ENCODE measurements at places on chromosomes 5 and 9.

GRCh38 chr9:90814355-90814754 lies 12.7 kb downstream of the SYK start:
- no peak for DNase-seq

DNA sequence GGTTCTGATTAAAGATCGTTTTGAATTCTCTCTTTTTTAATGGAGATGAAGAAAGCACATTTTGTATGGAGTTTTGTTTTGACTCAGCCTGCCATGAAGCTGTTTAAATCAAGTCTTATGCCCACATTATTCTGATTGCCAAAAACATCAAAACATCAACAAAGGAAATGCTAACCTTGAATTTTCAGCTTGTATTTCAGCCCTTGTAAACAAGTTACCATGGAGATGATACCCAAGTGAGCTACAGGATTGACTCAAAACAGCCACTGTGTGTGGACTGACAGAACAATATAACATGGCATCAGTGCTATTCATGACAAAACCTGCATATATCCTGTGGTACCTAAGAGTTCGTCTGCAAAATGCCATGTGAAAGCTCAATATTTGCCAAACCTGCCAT lies 1581.0 kb downstream of the MAT2B start:
- no peak for DNase-seq

DNA sequence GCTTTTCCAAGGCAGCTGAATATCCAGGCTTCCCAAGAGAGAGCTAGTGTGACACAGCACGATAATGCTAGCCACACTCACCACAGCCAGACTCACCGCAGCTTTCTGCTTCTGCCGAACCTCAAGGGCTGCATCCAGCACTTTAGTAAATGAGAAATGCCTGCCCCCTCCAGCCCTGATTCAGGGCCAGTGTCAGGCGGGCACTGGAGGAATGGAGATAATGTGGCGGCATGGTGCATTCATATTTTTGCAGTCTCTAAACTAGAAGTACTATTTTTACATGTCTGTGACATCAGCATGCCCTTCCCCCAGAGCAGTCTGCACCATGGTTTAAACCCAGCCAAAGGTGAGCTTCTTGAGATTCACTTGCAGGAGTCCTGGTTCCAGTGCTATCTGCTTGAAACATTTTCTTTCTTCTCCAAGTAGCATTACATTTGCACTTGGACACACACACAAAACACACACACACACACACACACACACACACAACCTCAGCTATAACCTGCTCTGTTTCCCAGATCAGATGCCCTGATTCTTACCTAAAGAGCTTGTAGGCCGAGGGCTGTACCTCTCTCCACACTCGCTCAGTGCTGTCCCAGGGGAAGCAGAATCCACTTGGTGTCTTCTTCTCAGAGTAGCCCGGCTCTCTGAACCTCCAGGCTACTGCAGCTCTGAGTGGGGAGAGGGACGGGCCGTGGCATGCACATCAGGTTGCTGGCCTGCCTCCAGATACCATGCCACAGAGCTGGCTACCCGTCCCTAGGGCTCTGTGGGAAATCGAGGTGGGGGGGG lies at the start of gene FGF1:
Gene FGF1, minus strand, starts transcription at position 673 of the 792 bp plus-strand sequence. CDS start 71,963 bp downstream, outside the sequence.
- peak; percentile 57 for DNase-seq

GRCh38 chr9:93682155-93682968 lies 106.0 kb downstream of the PHF2 start:
- DNase-seq, result peak; percentile 63

- DNase-seq, result no peak
These were observed 24.7 kb upstream of the LECT2 start for GRCh38 chr5:135979510-135979909.

GRCh38 chr9:35258660-35259474 lies 97.1 kb downstream of the UNC13B start:
- DNase-seq, result peak; percentile 68

DNA sequence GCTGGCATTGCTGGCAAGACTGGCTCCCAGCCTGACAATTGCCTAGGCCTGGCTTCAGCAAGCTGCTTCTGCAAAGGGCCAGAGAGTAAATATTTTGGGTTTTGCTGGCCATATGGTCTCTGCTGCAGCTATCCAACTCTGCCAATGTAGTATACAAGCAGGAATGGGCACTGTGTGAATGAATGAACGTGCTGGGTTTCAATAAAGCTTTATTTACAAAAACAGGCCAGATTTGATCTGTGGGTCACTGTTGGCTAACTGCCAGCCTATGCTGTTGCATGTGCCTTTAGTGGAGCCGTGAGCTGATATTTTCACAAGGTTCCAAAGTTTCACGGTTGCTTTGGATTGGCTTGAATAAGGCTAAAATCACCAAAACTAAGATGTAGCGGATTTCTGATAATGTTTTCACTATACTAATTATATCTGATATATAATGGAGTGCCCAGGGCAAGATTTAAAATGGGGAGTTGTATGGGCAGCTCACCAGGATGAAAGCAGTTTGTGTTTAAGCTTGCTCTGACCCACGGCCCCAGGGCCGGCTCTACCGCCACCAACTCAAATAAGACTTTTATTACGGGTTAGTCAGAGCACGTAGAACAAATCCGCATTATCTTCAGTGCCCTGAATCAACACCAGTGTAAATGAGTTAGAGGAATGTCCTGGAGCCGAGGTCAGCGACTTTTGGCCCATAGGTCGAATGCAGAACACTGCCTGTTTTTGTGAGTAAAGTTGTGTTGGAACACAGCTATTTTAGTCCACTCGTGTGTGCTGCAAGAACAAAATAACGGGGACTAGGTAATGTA lies 98.6 kb upstream of the DAP start:
- no peak for DNase-seq

- DNase-seq, result no peak
These were observed 178.9 kb downstream of the SH3GL2 start for GRCh38 chr9:17757816-17758215.

- no peak for DNase-seq
These were observed 154.2 kb upstream of the TSLP start for GRCh38 chr5:110917161-110917875.

DNA sequence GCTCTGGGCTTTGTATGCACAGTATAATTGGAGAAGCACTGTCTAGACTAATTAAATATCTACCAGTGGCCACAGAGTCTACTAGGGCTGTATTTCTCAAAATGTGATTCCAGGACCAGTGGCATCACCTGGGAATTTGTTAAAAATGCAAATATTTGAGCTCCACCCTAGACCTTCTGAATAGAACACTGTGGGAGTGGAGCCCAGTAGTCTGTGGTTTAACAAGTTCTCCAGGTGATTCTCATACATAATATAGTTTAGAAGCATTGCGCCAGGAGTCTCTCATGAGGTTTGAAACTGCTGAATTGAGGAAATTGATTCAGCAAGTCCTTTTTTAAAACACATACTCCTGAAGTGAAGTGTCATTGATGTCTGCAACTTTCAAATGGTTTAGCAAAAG lies 74.7 kb downstream of the FCHO2 start:
- DNase-seq, result no peak

GRCh38 chr5:52821901-52822300 lies 34.2 kb downstream of the ITGA1 start:
- no peak for DNase-seq

DNA sequence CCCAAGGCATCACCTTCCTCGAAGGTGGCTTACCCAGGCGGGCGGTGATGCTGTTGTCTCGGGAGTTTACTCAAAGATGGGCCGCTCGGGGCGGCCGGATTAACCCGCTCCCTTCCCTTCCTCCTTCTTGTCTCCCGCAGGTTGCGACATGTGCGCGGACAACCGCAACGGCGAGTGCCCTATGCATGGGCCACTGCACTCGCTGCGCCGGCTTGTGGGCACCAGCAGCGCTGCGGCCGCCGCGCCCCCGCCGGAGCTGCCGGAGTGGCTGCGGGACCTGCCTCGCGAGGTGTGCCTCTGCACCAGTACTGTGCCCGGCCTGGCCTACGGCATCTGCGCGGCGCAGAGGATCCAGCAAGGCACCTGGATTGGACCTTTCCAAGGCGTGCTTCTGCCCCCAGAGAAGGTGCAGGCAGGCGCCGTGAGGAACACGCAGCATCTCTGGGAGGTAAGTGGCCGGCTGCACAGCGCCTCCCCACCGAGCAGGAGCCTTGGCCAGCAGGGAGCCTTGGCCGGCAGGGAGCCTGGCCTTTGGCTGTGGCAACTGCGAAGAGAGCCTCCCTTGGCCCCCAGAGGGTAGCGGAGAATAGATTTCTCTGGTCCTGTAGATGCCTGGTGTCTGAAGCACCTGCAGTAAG lies 10.6 kb downstream of the PRDM6 start:
- DNase-seq, result no peak

DNA sequence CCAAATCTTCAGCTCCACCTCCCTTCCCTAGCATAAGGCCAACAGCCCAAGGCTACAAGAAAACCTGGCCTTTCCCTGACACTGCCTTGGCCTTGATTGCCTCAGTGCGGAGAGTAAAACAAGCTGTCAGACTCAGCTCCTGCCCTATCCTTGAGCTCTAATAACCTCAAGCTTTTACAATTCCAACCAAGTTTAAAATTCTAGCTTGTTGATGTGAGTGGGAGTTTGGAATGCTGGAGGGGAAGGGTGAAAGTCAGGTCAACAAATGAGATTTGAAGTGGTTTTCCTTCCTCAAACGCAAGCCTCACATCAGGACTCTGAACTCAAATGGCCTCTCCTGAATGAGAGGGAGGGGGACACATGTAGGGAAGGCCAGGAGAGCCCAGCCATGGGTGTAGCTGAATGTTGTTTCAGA lies 197.0 kb upstream of the VLDLR start:
- no peak for DNase-seq

- no peak for DNase-seq
These were observed 45.0 kb upstream of the PHF2 start for GRCh38 chr9:93531374-93531773.

- no peak for DNase-seq
These were observed 703.0 kb upstream of the NUDT12 start for GRCh38 chr5:104265531-104266140.

GRCh38 chr5:175842951-175843793 lies 28.2 kb upstream of the CPLX2 start:
- no peak for DNase-seq

GRCh38 chr9:36949466-36949865 lies 84.6 kb downstream of the PAX5 start:
- no peak for DNase-seq

DNA sequence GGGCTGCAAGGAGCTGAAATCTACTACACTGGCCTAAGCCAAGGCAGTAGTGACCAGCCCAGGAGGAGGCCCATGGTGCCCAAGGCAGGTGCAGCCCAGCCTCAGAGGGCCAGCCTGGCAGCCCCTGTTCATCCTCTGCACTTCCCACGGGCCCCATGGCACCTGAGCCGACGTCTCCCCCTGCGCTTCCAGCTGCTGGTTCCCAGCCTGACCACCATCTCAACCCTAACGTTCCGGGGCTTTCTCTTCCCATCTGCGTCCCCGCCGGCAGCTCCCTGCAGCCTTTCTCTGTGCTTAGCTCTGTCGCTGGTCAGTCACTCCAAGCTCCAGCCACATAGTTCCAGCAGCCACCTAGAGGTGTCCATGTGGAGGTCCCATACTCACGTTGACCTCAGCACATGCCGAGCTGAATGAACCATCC lies 105.5 kb upstream of the LMX1B start:
- no peak for DNase-seq

DNA sequence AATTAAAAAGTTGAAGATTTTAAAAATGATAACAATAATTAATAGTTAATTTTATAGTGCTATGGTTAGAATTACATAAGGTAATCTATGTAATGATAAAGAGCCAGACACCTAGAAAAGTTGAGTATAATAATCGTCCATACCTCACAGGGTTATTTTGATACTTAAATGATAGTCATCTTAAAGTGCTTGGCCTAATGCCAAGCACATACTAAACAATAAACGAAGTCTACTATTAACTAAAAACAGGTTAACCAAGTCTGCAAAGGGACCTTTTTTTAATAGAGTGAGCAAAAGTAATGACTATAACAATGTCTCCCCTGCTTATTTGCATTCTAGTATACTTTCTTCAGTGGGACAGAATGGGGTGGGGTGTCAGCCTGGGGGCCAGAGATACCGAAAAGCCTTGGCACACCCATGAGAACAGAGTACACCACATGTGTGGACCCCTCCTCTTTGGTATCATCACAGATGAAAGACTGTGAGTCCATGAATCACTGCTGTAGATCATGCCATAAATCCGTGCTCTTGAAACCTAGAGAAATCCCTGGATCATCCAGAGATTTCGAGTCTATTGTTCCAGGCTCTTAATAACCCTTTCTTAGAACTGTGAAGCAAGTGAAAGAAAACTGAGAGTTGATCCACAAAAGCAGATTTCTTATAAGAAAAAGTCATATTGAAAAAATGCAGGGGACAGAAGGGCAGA lies 249.5 kb downstream of the PRELID2 start:
- DNase-seq, result no peak

DNA sequence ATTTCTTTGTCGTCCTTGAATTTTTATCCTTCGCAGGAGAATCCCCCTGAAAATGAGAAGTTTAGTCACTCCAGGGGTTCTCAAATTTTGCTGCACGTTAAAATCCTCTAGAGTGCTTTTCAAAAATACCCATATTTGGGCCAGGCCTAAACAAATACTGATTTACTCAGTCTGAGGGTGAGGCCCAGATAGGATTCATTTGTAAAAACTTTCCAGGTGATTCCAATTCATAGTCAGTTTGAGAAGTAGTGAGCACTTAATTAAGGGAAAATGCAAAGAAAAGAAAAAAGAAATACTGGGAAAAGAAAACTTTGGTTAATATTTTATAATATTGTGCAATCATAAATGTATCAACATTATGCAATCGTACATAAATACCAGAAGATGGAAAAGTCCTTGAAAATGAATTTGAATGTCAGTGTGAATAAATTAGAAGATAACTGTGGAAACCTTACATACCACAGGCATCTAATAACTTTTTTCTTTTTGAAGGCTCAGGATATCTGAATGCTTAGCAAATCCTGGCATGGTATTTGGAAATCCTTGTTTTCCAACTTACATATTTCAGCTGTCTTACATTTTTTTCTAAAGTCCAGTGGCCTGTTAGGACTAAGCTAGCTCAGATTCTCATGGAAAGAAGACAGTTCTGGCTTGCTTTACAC lies 116.5 kb upstream of the DAPK1 start:
- no peak for DNase-seq

DNA sequence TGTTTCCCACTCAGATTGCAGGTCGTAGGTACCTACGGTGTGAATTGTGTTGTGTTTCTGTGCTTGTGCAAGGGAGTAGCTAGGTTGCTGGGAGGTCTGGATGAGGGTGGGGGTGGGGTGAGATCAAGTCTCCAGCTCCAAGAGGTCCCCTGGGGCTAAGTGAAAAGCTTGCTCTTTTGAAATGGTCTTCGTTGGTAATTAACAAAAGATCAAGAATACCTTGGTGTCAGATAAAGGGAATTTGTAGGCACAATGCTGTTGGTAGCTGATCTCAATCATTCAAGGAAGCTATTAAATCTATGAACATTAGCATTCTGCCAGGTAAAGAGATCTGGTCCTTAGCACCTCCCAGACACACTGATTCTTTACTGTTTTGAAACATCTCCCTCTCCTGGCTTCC lies 928 bp upstream of the PCDHGC4 start:
- no peak for DNase-seq

DNA sequence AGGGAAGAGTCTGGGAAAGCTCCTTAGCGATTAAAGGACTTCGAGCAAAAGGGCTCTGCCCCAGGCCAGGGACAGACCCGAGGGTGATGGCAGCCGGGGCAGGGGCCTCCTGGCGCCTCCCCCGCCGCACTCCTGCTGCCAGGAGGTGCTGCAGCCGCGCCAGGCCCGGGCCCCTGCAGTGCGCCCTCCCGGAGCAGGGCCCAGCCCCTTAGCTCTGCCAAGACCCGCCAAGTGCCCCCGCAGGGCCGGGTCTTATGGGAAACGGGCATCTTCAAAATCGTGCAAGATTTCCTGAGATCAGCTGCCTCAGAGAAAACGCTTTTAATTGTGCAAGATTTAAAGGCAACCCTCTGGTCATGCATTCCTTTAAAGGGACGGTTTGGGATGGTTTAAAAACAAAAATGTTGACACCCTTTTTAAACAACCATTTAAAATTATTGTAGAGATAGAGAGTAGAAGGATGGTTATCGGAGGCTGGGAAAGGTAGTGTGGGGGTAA lies 52.4 kb downstream of the CDC14B start:
- no peak for DNase-seq

Measured in ureter (tissue), 1 donor.